ENCODE measurements at places on chromosomes 3 and 15. TPM values are rescaled to one million over a fixed set of nuclear protein-coding genes. Genes with fewer than 3 reads are reported as not detected.

The XCR1 gene
- not detected for total RNA-seq

The ECE2 gene
- total RNA-seq: not detected

The DENND6A gene
- total RNA-seq: 10.8 TPM

The FANCD2OS gene
- total RNA-seq: not detected

The EPHA3 gene
- not detected for total RNA-seq

The ARID3B gene
- 1.4 TPM for total RNA-seq

The C3orf22 gene
- not detected for total RNA-seq

The ZNF662 gene
- not detected for total RNA-seq

The ZBTB47 gene
- 34.1 TPM for total RNA-seq

The ADGRG7 gene
- total RNA-seq: not detected

The TGM4 gene
- not detected for total RNA-seq

The PTPN23 gene
- 45.2 TPM for total RNA-seq

The CXCR6 gene
- not detected for total RNA-seq

Measured in HFFc6 (cell line).